Stimulated activated CD8-positive, alpha-beta memory T cell treated with anti-CD3 and anti-CD28 coated beads, Interleukin-4, amount 100 ng/mL, for 48 hours (primary cell): ENCODE measurements at places on chromosomes 3 and 15.

GRCh38 chr3:45253316-45253715 lies 27.2 kb upstream of the TMEM158 start:
- no peak for DNase-seq

- no peak for DNase-seq
These were observed 33.7 kb downstream of the ZBTB20 start for GRCh38 chr3:115113367-115113766.

DNA sequence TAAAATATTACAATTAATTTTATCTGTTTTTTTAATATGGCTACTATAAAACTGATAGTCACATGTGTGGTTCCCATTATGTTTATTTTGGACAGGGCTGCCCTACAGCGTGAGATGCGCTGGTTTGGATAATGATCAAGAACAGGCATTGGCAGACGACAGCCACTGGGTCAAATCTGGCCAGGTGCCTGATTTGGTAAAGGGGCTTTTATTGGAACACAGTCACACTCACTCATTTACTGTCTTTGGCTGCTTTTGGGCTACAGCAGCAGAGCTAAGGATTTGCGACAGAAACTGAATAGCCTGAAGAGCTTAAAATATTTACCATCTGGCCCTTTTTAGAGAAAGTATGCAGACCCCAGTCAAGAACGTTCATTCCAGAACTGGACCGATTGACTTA lies 724.2 kb upstream of the CFAP20DC start:
- DNase-seq, result no peak

GRCh38 chr3:178562143-178562946 lies 26.1 kb downstream of the KCNMB2 start:
- no peak for DNase-seq

DNA sequence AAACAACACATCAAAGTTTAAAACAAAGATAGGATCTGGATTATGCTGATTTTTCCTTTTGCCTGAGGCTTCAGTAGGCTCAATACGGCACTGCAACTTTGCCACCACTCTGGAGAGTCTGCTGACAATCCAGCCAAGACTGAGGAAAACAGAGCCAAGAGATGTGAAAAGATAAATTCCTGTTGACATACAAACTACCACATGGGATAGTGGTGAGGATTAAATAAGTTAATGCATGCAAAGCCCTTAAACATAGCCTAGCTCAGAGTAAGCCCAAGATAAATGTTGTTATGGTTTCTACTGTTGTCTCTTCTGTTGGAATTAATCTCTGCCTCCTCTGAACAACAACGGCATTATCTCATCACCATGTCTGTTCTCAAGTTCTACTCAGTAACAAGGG lies 245.9 kb upstream of the LMCD1 start:
- DNase-seq, result no peak
